KG1 (cell line): ENCODE measurements at places on chromosomes 5 and 9.

GRCh38 chr5:122408592-122409224 is 96.7 kb downstream of the SNCAIP start:
- no peak for DNase-seq

- DNase-seq = no peak
Observed at GRCh38 chr9:76296561-76297310, 97.5 kb downstream of the RFK start.

- no peak for DNase-seq
Observed at GRCh38 chr5:153447534-153447933, 42.9 kb upstream of the GRIA1 start.

DNA sequence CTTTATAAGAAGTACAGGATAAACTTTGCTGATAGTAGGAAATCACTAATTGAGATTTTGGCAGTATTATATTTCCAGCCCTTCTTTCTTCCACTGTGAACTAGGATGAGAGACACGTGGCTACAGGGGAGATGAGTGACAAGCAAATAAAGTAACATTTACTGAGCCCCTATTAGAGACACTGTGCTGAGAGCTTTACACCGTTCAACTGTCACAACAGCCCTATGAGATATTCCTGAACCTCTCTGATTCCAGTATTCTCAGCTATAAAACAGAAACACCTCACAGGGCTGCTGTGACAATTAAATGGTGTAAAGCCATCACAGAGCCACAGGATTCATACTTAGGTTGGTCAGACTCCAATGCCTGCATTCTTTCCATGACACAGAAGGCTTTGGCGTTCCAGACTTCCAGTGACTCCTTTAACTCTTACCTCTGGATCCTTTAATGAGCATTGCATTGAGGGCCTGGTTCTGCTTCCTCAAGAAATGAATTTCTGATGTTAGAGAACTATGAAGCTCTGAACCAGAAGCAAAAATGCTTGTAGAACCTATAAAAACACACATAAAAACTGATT is 169.0 kb downstream of the CDK5RAP2 start:
- no peak for DNase-seq

GRCh38 chr9:126327714-126328185 is 1.1 kb downstream of the MVB12B start:
- DNase-seq = no peak

GRCh38 chr5:124343451-124343867 is 403.0 kb downstream of the ZNF608 start:
- DNase-seq = no peak

- no peak for DNase-seq
Observed at GRCh38 chr5:111261610-111262009, 37.4 kb downstream of the CAMK4 start.

DNA sequence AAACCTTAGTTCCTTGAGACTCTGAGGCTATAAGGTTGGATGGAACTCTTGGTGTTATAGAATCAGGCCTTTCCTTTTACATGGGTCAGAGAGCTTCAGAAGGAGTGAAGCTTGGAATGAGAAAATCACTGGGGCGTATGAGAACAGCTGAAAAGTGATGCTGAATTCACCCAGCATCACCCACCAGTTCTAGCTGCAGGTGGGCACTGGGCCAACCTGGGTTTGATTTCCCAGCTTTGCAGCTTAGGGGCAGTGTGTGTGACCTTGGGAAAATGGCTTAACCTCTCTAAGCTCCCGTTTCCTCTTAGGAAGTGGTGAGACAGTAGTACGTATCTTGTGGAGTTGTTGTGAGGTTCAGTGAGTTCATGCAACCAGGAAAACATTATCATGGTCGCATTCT is 10.7 kb downstream of the PCDH12 start:
- no peak for DNase-seq

DNA sequence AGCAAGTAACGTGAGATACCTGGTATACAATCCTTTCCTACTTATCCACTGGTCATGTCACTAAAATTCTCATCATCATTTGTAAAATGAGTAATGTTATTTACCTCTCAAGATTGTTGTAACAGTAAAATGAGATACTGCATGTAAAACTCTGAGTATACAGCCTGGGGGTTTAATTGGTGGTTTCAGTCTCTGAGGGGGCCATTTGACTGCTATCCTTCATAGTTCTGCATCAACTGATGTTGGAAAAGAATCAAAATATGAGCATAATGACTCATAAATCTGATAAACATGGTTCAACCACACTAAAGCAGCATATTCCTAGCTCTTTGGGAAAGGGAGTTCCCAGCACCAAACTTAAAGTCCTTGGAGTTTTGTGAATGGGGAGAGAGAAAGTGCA is 181.0 kb upstream of the GHR start:
- no peak for DNase-seq

GRCh38 chr9:106771608-106772007 is 91.4 kb upstream of the ZNF462 start:
- no peak for DNase-seq

- no peak for DNase-seq
Observed at GRCh38 chr5:111075520-111075919, 4.0 kb downstream of the TSLP start.

DNA sequence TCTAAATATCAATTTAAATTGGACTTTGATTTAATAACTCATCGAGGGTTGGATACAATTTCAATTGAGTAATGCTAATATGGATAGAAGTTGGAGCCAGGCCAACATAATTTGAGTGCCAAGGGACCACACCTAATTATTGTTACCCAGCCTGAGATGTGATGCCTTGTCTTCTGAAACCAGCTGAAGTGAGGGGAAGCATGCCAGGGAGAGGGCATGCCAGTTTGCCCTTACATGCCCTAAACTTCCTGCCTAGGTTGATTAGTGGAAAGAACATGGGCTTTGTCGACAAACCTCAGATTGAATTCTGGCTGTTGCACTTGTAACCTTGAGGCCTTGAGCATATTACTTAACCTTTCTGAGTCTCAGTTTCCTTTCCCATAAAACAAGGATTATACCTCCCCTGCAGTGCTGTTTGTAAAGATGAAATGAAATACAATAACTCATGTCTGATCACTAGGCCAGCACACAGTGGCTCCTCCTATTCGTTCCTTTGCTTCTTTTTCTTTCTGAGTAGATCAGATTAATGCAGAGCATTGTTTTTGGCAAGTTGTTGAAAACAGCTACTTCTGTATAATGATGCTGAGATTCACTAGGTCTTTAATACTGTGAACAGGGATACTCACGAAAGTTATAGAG is 412.8 kb downstream of the TLE4 start:
- DNase-seq = no peak

DNA sequence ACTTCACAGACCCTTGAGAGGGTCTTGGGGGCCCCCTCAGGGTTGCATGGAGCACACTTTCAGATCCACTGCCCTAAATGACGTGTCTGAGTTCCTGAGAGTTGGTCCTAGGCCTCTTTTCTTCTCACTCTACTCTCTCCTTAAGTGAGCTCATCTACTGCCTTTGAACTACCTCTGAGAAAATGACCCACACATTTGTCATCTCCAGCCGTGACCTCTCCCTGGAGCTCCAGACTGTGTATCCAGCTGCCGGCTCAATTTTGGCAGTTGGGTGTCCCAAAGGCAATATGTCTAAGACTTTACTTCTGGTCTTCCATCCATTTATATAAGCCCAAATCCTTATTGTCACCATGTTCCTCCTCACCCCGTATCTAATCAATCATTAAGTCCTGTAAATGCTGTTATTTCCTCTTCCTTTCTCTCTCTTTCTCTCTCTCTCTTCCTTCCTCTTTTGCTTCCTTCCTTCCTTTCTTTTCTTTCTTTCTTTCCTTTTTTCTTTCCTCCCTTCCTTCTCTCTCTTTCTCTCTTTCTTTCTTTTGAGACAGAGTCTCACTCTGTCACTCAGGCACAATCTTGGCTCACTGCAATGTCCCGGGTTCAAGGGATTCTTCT is 51.2 kb upstream of the HSPA9 start:
- no peak for DNase-seq

DNA sequence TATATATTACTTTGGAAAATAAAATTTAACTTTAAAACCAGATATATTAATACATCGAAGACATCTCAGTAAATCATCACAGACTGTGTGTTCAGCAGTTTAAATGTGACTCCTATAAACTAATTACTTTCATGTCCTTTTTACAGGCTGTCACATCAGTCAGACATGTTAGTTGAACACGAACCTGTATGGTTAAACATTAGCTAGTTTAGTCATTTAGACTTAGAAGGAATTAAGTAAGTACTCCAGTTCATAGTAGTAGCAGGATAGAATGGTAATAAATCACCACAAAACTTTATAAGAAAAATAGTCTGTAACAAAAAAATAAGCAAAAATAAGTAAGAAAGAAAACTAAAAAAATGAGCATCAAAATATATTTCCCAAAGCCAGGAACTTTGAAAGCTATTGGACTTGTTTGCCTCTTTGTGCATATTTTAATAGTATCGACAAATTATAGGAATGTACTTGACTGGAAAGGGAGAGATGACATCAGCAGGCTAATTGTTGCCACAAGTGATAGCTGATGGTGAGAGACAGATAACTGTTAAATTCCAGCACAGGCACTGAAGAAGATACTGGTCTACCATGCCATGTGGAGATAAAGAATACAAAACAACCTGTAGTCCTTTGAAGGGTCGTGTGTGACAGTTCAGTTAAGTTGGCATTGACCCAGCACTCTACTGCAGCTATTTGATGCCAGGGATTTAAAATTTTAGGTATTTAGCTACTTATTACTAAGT is 83.9 kb downstream of the RIC1 start:
- no peak for DNase-seq

DNA sequence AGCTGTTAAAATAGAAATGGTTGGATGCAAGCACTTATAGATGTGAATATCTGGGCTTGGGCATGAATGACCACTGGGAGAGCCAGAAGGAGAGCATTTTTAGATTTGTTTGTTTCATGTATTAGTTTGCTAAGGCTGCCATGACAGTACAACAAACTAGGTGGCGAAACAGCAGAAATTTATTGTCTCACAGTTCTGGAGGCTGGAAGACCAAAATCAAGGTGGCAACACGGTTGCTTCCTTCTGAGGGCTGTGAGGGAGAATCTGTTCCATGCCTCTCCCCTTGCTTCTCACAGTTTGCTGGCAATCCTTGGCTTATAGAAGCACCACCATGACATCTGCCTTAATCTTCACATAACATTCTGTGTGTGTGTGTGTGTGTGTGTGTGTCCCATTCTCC is 20.2 kb upstream of the CDC23 start:
- no peak for DNase-seq

- DNase-seq = no peak
Observed at GRCh38 chr5:57696389-57696769, 213.8 kb upstream of the ACTBL2 start.

DNA sequence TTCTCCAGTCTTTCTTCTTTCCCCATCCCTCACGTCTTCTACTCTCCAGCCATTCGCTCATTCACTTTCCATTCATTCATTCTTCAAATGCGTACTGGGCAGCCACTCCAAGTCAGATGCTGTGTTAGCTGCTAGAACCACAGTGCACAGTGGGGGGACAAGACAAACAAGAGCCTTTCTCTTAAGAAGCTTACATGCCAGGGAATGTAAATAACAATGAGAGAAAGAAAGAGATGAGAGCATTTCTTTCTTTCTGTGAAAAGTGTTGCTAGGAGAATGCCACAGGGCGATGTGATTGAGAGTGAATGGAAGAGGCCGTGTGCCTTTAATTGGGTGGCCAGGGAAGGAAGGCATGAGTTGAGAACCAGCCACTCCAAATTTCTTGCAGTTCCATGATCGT is 46.3 kb upstream of the SMIM23 start:
- no peak for DNase-seq

GRCh38 chr9:97568461-97569275 is 64.5 kb downstream of the TSTD2 start:
- DNase-seq = no peak
